NCI-H524 (cell line): ENCODE measurements at places on chromosomes 16 and 17.

DNA sequence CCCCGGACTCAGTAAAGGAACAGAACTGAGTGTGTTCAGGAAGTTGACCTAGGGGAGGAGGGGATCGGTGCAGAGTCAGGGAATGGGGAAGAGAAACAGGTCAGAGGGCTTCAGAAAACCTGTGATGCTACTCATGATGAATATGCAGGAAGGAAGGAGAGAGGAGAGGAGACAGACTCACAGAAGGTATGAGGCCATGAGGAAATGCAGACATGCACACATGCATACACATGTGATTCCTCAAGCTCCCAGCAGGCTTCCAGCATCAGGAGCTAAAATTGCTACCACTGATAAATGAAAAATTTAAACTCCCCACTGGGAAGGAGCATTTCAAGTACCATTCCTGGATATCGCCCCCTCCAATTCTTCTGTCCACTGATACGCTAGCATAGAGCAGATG, 262.6 kb downstream of the SLC39A11 start:
- DNase-seq = no peak

DNA sequence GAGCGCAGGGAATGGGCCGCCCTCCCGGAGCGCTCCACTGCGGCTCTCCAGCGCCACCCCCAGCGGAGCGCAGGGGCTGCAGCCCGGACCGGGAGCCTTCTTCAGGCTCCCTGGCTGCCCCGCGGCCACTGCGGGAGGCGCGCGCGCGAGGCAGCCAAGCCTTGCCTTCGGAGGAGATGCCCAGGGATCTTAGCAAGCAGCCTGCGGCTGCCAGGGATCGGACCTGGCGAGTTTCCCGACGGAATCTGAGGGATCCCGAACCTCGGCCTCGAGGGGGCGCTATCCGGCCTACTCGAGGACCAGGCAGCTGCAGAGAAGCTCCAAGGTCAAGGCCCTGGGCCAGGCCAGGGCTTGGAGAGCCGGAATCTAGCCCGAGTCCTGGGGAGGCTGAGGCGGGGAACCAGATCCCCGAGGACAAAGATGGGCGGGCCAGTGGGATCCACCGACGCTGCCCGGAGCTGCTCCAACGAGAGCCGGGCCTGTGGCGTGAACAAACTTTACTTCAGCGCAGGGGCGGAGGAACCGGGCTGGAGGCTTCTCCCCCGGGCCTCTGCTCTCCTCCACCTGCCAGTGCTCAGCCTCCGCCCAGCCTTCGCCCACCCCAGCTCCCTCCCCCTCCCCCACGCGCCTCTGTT, at the start of gene IRX6:
Gene IRX6 (plus strand): TSS at position 567 of the 635 bp plus-strand sequence. CDS start 889 bp downstream, outside the sequence.
- no peak for DNase-seq

DNA sequence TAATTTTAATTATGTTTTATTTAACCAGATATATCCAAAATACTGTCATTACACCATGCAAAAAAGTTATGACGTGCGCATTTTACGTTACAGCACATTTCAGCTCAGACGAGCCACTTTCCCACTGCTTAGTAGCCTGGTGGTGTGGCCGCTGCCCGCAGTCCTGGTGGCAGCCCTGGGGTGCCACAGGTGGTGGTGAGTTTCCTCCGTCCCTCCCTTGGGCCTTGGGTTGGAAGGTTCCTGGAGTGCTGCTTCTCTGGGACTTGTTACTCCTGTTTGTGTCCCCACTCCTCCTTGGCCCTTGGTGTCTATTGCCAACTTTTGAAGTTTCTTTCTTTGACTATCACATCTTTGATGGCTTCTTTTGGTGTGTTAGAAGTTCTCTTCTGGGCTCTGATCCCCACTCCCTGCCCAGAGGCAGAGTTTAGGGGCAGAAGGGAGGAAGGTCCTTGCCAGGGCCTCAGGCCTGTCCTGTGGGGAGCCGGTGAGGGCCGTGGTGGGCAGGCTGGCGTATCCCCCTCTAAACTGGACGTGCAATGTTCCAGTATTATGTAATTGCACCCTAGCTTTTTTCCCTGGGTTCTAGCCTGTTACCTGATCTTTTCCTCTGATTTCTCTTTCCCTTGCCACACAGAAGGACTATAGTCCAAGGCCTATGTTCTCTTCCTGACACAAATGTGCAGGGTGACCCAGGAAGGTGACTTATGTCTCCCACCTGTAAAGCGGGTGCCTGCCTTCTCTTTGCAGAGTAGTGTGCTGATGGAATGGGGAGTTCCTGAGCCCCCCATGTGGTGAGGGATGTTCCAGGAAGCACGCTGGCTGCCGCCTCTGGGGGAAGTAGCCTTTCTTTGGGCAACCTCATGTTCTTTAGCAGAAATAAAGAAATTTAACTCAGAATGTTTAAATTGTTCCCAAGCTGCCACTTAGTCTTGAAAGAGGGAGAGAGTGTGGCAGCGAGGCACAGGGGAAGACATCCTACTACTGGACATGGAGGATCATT, 8.4 kb downstream of the MPRIP start:
- no peak for DNase-seq

- DNase-seq = no peak
Measured at GRCh38 chr17:74244128-74244527, 29.9 kb upstream of the DNAI2 start.

DNA sequence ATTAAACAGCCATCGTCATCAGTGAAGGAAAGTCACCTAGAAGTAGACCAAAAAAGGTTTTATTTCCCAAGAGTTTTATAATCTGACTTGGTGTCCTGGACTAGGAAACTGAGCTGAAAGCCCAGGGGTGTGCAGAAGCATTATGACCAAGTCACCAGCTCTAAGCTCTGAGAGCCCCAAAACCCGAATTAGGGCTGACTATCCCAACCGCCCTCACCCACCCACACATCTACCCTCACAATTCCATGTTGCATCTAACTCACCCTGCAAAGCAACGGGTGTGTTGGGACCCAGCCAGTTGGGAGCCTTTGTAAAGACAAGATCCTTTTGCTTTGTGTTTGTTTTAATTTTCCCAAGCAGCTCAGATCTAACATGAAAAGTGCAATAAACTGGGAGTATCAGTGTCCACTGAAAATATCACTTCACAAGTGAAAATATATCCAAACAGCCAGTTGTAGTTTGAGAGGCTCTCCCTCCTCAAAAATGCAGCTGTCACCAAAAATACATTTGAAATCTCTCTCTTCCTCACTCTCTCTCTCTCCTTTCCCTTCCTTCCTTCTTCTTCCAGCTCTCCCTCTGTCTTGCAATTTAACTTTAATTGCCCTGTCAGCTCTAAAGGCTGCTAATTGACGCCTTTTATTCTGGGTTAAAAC, 16.2 kb upstream of the NOG start:
- no peak for DNase-seq

DNA sequence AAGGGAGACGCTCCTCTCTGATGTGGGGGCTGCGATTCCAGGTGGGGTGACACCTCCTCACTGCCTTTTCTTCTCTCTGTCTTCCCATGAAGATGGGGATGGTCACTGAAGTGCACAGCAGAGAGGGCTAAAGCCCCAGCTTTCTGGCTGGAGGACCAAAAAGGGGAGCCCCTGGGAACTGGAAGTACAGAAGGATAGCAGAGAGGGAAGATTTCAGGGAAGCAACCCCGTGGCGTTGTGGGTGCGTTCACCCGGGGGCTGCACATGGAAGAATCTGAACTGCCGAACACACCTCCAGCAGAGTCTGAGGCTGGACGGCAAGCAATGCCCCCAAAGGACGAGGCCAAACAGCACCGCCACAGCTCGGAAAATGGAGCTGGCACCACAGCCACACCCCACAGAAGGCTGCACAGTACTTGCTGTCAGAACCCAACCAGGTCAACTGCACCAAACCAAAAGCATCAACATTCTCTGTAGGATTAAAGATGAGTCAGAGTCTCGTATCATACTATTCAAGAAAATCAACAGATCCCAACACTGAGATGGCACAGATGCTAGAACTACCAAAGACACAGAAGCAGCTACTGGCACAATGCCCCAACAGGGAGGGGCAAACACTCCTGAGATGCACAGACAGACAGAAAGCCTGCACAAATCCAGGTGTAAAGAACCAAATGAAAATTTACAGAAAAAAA, 49.9 kb downstream of the MAP1LC3B start:
- DNase-seq = no peak

DNA sequence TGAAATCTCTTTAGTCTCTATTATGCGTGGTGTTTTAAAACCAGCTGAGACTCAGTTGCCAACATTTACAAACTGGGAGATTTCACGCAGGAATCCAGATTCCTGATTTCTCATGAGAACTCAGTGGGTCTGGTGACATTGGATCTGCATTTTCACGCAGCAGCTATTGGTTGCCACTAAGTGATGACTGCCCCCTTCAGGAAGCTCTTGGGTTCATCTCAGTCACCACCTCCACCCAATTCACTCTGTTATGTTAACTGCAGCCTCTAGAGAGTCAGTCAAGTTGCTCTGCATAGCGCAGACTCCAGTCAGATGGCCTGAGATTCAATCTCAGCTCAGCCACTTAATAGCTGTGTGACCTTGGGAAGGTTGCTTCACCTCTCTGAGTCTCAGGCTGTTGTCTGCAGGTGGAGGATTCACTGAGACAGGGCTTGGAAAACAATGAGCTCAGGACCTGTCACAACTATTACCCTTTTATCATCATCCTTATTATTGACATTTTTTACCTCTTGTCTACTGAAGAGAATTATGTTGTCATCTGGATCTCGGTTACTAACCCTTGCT, 6.4 kb downstream of the SHISA9 start:
- no peak for DNase-seq

- DNase-seq = no peak
Measured at GRCh38 chr16:566475-567372, at the start of gene NHLRC4. TSS of gene NHLRC4 (plus strand) at chr16:567005. CDS start at chr16:568048, 1,043 bp downstream.

DNA sequence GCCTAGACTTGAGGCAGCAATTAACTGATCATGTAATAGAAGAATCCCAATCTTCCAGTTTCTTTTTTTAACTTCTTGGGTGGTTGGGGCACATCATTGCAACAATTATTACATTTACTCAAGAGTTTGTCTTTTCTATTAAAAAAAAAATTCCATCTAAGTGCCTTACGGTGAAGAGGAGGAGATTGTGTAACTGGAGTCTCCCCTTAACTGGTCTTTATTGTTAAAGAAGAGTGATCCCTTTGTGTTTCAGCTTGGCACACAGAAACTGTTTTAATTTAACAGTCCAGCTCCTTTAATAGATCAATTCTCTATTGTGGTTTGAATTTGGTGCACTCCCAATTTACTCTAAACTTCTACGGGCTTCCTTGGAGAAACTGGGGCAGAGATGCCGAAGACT, 75.2 kb downstream of the FTO start:
- no peak for DNase-seq

DNA sequence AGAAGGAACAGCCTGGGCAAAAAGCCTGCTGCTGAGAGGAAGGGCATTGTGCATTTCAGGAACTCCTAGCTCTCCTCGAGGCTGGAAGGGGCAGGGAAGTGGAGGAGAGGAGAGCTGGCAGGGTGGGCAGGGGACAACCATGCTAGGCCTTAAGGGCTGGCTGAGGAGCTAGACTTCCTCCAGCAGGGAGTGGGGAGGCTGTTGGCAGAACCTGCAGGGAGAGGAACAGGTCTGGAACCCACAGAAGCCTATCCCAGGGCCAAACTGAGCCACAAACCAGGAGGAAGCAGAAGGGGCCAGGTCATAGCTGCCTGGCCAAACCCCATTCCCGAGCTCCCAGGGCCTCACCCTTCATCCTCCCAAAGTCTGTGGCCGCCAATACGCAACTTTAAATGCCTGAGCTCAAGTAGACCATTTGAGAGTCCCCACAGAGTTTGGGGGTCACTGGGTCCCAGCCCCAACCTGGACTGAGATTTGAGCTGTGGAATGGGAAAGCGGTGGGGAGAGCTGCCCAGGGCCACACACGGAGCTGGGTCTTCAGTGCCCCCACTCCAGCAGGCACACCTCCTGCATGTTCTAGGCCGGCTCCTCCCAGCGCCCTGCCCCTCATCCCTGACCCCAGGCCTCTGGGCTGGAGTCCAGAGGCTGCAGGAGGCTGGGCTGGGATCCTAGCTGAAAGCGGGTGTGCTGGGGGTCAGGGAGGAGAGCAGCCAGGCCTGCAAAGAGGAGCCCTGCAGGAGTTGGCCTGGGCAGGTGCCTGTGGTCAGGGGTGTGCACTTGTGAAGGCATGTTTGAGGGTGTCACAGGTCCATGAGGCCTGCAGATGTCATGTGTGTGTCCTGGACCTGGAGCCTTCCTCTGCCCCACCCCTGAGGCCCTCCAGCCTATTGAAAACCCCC, 4.5 kb downstream of the CDH5 start:
- no peak for DNase-seq

- DNase-seq = no peak
Measured at GRCh38 chr17:78995761-78996451, 13.7 kb downstream of the CANT1 start.
